Stimulated activated CD8-positive, alpha-beta memory T cell treated with anti-CD3 and anti-CD28 coated beads, Interleukin-7, amount 100 ng/mL, for 48 hours (primary cell): ENCODE measurements at places on chromosomes 11 and 22.

DNA sequence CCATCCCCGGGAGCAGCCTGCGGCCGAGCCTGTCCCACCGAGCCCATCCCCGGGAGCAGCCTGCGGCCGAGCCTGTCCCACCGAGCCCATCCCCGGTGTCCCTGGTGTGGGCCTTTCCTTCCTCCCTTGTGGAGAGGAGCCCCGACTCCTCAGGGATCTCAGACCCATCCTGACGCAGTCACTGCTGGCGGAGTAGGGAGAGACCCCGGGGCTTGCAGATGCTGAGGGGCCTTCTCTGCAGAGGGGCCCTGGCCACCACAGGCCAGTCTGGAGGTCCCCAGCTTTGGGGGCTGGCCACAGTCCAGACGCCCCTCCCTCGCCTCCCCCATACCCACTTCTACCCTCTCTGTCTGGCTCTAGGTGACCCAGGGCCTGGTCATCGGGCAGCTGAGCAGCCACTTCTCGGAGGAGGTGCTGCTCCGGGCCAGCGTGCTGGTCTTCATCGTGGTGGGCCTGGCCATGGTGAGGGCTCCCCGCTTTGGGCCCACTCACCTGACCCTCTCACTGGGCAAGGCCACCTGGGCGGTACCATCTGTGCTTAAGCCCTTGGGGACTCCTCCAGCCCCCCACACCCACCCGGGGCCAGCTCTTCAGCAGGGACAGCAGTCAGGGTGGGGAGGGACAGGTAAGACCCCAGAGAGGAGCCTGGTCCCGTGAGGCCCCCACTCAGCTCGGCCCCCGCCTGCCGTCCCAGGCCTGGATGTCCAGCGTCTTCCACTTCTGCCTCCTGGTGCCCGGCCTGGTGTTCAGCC is 7.3 kb downstream of the PHLDA2 start:
- DNase-seq, result no peak

GRCh38 chr11:12253843-12254281 is 123.5 kb upstream of the PARVA start:
- no peak for DNase-seq

DNA sequence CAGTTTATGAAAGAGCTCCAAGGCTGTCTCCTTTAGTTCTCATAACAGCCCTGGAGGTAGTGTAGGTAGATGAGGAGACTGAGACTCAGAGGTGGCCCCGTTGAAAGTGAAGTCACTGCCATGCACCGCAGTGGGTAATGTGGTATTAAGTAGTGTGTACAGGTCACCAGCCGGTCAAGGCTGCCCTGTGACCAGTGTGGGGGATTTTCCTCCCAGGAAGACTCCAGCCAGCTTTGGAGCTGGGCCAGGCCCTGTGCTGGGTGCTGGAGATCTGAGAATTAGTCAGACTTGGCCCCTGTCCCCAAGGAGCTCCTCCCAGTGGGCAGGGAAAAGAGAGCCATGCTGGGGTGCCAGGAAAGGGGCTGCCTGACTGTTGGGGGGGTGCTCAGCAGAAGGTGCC is 5.3 kb downstream of the OMP start:
- no peak for DNase-seq

DNA sequence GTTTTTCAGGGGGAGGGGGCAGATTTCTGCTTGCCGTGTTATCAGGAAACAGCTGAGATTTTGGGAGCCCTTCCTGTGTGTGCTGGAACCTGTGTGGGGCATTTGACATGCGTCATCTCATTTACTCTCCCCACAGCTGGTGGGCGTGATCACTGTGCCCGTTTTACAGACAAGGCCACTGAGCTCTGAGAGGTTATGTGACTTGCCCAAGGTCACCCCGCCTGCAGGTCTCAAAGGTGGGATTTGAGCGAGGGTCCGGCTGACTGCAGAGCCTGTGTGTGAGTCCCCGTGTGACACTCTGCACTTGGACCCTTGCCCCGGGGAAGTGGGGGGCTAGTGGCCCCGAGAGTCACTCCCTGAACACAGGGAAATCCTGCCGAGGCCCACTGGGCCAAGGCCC is 48.5 kb upstream of the GCAT start:
- DNase-seq, result no peak

DNA sequence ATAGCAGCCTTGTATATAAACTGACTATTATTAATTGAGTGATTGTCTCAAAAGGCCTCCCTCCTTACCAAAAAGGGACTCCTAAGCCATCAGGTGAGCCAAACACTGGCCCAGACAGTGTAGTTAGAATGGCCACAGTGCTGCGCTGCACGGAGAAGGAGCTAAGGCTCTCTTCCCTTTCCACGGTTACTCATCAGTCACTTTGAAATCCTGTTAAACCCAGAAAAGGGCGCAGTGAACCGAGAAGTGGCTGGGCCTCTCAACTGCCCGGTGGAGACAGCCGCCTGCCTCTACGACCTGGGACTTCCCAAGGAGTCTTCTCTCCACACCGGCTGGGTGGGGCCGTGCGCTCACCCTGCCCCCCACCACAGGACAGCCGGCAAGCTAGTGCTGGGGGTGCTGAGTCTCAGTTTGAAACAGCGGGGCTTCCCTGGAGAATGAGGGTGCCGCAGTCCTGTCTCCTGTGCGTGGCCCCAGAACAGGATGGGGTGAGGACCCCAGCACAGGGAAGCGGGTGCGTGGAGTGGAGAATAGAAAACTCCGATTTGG is 1.3 kb downstream of the MYH9 start:
- no peak for DNase-seq

GRCh38 chr11:102196816-102197215 is 86.6 kb downstream of the YAP1 start:
- no peak for DNase-seq

GRCh38 chr22:49734882-49735281 is 92.8 kb downstream of the BRD1 start:
- no peak for DNase-seq

DNA sequence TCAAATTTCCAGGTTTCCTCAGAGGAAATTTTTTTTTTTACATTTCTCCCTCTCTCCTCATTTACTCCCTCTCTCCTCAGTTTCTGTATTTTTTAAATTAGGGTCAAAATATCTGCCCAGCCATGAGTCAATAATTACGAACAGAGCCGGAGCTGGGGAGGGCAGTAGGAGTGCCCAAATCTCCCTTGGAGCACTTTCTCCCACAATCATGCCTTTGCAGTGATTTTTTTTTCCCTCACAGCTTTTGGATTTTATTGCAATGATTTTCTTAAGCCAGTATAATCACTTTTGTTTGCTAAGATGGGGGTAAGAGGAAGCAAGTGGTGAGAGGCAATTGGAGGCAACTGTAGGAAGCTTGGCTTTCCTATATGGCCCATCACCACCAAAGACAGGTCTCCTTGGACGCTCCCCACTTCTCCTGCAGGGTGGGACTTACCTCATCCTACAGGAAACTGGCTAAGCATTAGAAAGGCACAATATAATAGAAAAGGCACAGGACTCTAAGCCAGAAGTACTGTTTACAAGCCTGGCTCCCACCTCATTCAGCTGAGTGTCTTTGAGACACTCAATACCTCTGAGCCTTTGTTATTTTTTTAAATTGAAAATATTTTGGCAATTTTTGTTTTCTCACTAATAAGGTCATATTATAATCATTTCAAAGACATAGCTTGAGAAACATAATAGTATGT is 192.6 kb upstream of the PITPNB start:
- no peak for DNase-seq

- DNase-seq, result no peak
Observed at GRCh38 chr22:38783095-38783615, 10.8 kb downstream of the DNAL4 start.

DNA sequence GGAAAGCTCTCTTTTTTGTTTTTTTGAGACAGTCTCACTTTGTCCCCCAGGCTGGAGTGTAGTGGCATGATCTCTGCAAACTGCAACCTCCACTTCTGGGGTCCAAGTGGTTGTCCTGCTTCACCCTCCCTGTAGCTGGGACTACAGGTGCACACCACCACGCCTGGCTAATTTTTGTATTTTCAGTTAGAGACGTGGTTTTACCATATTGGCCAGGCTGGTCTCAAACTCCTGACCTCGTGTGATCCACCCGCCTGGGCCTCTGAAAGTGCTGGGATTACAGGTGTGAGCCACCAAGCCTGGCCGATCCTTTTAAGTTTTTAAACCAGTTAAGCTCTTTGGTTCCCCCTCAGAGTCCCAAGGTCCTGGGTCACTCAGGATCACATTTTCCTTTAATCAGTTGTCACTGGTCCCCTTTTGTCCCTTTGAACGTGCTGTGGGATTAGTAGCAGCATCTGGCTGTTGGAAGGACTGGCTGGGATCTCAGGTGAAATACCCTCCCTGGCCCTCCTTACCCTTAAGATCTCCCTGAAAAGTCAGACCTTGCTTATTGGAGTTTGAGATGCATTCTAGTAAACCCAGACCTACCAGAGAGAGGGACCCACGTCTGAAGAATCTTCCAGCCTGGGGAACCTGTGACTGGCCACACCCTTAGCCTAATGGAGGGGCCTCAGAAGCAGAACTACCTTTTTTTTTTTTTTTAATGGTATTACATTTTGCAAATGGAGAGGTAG is 8.1 kb downstream of the MALAT1 start:
- no peak for DNase-seq

- DNase-seq, result no peak
Observed at GRCh38 chr22:22800716-22801115, 86.9 kb upstream of the IGLL5 start.

DNA sequence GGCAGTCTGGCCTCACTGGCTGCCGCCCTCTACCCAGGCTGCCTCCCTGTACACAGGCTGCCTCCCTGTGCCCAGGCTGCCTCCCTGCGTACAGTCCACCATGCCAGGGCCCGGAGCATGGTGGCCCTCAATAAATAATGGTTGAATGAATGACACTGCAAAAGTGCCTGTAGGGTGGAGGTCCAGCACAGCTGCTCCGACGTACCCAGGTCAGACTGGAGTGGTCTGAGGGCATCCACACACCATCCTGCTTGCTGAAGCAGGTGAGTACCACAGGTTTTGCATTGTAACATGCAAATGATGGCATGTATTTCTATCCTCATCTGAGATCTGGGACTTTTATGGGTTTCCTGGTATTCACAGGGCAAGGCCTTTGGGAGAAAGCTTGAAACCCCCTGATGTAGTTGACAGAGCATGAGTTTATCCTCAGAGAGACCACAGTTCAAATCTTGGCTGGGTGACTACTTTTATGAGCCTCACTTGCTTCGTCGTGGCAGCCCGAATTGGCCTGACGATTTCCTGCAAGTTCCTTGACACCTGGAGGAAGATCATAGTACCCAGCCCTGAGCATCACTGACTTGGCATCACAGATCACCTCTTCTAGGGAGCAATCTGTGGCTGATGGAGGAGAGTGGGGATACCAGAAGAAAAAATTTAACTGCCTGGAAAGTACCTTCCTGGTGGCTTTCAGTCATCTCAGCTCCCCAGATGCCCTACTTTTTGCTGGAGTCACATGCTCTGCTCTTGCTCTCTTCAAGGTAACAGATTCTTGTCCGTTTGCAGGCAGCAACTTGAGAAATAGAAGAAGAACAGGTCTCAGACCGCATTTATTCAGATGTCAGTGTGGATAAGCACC is 16.0 kb upstream of the CYB5R3 start:
- no peak for DNase-seq

- no peak for DNase-seq
Observed at GRCh38 chr22:27199354-27199753, 542.0 kb downstream of the MIAT start.

GRCh38 chr11:93492464-93493251 is 50.5 kb downstream of the SMCO4 start:
- DNase-seq, result no peak

- no peak for DNase-seq
Observed at GRCh38 chr11:118883368-118884071, at the start of gene CXCR5. TSS of gene CXCR5 (plus strand) at chr11:118883892. CDS start at chr11:118883942, 50 bp downstream.

GRCh38 chr11:90318651-90319050 is 95.8 kb upstream of the CHORDC1 start:
- DNase-seq, result no peak

- no peak for DNase-seq
Observed at GRCh38 chr11:64298966-64299846, 952 bp upstream of the CATSPERZ start.

- DNase-seq, result no peak
Observed at GRCh38 chr11:125306476-125306875, 141.9 kb downstream of the PKNOX2 start.

GRCh38 chr22:27716074-27716473 is 85.5 kb downstream of the MN1 start:
- no peak for DNase-seq

GRCh38 chr11:93712678-93713077 is 28.6 kb downstream of the TAF1D start:
- no peak for DNase-seq

- no peak for DNase-seq
Observed at GRCh38 chr11:62854013-62854824, 14.8 kb upstream of the WDR74 start.

DNA sequence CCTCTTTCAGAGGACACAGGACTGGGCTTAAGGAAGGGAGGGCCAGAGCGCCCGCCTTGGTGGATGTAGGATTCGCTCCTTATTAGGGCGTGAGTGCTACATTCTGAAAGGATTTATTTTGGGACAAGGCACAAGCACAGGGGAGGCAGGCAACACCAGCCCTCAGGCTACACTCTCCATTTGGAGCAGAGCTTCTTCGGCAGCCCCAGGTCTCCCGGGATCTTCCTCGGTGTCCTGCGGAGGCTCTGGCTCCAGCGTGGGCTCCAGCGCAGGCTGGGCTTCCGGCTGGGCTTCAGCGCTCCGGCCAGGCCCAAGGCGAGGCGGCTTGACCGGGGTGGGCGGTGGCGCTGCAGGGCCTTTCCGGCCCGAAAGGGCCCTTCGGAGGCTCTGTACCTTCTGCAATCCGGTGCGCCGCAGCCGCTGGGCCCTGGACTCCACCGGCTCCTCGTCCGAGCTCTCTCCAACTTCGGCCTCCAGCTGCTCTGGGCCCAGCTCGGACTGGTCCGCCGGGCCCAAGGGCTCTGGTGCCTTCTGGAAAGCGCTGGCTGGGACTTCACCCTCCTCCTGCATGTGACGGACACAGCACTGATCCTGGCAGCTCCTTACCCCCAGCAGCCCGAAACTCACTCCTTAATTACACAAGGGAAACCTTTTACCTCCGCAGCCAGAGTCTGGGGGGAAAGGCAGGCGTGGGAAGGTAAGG is 1.1 kb downstream of the CAVIN3 start:
- DNase-seq, result no peak

- no peak for DNase-seq
Observed at GRCh38 chr11:34671117-34671516, 50.2 kb downstream of the EHF start.

DNA sequence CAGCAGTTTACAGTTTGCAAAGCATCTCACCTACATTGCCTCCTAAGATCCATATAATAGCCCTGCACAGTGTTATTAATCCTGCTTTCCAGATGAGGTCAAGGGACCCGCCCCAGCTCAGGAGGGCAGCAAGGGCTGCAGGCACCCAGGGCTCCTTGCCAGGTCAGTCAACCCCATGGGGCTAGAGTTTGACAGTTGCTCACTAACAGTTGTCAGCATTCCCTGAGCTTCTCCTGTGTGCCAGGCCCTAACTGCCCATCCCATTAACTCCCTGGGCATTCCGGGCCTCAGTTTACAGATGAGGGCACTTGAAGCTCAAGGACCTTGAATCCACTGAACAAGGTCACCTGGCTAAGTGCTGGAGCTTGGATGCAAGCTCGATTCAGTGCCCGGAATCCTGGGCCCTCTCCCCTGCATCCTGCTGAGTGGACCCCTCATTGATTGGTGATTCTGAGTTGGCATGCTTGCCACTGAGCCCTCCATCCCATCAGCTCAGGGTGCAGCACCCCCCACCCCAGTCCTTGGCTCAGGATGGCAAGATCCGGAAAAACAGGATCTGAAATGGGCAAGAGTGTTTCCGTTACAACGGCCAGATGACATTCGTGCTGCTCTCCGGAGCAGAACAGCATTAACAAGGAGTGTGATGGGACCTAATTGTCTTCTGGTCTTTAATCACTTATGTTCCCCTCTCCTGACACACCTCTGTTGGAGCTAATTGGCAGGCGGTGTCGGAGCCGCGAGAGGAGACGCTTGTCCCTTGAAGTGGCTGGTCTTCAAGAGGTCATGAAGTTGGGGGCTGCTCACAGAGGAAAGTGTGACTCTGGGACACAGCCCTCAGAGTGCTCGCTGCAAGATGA is 87.4 kb upstream of the SHISAL1 start:
- DNase-seq, result no peak
